ENCODE measurements at places on chromosomes 5 and 9.
A peak's percentile ranks its signal among the peaks of the same experiment; 100 is the strongest.

DNA sequence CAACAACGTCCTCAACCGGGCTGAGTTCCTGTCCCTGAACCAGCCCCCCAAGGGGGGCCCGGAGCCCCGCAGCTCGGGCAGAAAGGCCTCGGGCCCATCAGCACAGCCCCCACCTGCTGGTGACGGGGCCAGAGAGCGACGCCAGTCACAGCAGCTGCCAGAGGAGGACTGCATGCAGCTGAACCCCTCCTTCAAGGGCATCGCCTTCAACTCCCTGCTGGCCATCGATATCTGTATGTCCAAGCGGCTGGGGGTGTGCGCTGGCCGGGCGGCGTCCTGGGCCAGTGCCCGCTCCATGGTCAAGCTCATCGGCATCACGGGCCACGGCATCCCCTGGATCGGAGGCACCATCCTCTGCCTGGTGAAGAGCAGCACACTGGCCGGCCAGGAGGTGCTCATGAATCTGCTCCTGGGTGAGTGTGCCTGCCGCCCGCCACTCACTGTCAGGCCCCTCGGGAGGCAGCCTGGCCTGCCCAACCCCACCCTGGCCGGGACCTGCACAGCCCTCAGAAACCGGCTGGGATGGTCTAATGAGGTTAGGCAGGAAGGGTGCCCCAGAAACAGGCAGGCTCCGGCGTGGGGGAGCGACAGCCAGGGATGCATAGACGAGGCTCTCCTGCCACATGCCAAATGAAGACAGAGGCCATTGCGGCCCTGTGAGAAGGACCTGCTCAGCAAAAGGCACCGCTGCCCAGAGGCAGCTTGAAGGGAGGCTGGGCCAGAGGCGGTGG is 678 bp downstream of the PLPP7 start:
- DNase-seq = no peak

GRCh38 chr5:59568161-59568560 is 325.4 kb downstream of the PDE4D start:
- DNase-seq = no peak

GRCh38 chr5:31860726-31861433 is 221.9 kb downstream of the PDZD2 start:
- no peak for DNase-seq

DNA sequence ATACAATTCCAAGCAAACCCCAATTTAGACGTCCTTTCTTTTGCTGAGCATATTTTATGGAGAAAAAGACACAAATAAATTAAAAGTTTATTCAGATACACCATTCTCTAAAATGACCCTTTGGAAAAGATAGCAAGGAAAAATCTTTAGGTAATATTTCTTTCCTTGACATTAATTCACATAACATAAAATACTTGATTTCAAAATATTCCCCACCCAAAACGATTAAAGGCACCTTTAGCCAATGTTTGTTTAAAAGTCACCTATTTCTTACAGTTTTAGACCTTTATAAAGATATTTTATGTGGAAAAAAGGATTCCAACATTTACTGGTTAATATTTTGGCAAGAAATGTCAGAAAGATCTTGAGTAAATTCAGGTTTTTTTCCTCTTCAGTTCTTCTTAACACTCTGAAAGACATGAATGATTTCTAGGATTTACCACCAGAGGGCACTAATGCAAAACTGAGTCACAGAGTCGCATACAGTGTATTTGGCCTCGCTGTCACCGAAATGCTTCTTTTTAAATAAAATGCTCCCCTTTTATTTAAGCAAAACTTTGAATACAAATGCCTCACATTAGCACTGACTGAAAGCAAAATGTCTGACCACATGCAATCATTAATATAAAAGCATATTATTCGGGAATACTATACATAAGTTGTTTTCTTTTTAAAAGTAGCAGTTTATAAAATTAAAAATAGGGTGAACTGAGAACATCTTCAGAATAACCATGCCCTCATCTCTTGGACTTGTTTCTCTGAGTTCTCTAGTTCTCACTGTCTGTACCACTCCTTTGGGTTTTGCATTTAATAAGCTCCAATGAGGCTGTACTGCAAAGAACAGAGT is 122.5 kb downstream of the SLC1A3 start:
- DNase-seq = no peak

GRCh38 chr9:18973348-18973747 is 59.7 kb downstream of the SAXO1 start:
- DNase-seq = no peak

- no peak for DNase-seq
Observed at GRCh38 chr9:98983295-98984268, 39.9 kb downstream of the COL15A1 start.

GRCh38 chr5:179307013-179307800 is 38.1 kb downstream of the ADAMTS2 start:
- no peak for DNase-seq

GRCh38 chr9:26800322-26800721 is 92.3 kb downstream of the CAAP1 start:
- DNase-seq = no peak

GRCh38 chr5:141558150-141558549 is 60.6 kb downstream of the DIAPH1 start:
- DNase-seq = no peak

GRCh38 chr5:103461243-103461642 is 101.3 kb downstream of the NUDT12 start:
- DNase-seq = no peak

DNA sequence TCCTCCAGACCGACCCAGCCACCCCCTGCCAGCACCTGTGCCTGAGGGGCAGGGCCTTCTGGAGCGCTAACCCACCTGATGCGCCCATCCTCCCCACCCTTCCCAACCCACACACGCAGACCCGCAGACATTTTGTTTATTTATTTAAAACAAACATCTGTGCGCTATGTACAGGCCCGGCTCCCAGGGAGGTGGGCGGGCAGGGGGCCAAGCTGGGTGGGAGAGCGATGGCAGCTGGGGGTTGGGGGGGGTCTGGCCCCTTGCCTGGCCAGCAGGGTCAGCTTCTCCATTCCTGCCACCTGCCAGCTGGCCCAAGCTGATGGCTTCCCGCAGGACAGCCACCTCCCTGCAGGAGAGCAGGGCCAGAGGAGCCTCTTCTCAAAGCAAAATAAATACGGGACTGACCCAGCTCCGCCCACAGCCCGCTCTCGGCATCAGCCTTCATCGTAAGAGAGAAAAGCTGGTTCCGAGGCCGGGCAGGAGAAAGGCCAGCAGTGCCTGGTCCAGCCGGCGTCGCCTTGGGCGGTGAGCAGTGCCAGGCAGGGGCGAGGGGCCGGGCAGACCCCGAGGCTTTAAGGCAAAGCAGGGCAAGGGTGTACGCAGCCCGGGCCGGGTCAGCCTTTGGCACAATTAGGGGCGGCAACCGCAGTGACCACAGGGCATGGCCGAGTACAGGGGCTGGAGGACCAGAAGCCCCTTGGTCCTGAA is 10.9 kb upstream of the CLIC3 start:
- no peak for DNase-seq

DNA sequence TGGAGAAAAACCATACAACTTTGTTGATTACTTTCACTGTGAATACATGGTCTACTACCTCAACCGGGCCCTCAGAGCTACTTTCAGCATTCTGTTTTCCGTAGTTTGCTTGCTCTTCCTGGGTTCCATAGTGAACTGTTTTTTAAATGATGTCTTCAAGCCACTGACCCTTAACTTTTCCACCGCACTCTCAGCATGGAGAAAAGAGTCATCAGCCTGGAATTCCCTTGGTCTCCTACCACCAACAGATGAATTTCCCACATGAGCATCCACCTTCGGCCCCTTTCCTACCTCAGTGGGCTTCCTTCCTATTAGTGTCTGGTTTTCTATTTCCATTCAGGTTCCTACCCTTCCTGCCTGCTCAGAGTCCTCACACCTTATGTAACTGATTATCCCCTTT is 135.9 kb upstream of the ADAMTSL1 start:
- no peak for DNase-seq

- DNase-seq = peak; percentile 46
Observed at GRCh38 chr5:151094030-151094851, 13.4 kb upstream of the TNIP1 start.

DNA sequence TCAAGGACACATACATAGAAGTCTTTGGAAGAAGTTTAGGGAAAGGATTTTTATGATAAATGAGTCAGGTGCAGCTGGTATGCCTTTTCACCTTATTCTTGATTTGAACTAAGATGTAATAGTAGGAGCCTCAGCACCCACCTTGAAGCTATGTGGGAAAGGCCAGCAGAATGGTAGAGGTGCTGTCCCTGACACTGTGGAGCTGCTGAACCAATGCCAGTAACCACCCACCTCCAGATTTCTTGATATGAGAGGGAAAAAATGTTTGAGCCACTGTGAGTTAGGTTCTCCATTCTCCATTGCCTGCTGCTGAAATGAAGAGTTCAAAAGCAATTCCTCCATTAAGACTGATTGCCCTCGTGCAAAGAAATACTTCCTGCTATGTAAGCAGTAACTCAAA is 12.2 kb upstream of the HMGCR start:
- no peak for DNase-seq

- DNase-seq = no peak
Observed at GRCh38 chr5:135069016-135069770, 35.2 kb upstream of the PITX1 start.

DNA sequence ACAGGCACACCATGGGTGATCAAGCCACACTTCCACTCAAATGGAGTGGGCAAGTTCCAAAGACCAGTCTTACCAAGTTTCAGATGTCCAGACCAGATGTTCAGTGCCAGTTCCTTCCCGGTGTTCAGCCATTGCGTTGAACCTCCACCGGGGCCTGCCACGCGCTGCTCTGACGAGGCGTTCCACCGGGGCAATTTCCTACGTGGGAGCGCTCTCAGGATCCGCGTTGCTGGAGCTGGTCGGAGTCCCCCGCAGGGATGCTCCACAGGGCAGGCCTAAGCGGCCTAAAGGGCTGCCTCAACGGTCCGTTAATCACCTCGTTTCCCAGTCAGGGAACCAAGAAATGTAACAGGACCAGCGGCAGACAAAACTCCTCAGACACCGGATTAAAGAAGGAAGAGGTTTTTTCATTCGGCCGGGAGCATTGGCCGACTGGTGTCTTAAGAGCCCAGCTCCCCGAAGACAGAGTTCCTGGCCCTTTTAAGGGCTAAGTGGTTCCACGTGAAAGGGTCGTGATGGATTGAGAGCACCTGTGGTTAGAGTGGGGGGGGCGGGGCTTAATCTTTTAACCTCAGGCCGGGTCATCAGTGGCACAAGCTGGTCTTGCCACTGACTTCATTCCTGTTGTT is 35.7 kb upstream of the PPP1R26 start:
- no peak for DNase-seq

Data from T-helper 9 cell (primary cell).